ENCODE measurements at places on chromosomes 5 and 9.

DNA sequence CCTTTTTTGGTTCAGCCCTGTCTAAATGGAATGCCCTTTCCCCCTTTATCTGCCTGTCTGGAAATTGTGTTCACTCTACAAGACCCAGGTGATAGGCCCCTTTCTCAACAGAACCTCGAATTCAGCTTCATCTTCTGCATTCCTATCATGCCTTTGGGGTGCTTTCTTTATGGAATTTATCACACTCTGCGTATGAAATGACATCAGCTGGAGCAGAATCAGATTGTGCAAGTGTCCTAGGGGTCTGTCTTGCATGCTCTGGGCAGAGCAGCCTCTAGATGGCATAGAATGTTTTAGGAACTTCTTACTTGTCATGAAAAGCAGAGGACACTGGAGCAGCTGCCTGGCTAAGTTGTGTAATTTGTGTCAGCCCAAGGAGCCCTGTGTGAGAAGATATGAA lies 84.9 kb downstream of the ISL1 start:
- no peak for DNase-seq

- no peak for DNase-seq
These were observed 800.6 kb upstream of the CDH6 start for GRCh38 chr5:30392897-30393296.

- DNase-seq = no peak
These were observed 69.6 kb downstream of the DAB2IP start for GRCh38 chr9:121721058-121721350.

- no peak for DNase-seq
These were observed 81.6 kb downstream of the RAI14 start for GRCh38 chr5:34737731-34738130.

DNA sequence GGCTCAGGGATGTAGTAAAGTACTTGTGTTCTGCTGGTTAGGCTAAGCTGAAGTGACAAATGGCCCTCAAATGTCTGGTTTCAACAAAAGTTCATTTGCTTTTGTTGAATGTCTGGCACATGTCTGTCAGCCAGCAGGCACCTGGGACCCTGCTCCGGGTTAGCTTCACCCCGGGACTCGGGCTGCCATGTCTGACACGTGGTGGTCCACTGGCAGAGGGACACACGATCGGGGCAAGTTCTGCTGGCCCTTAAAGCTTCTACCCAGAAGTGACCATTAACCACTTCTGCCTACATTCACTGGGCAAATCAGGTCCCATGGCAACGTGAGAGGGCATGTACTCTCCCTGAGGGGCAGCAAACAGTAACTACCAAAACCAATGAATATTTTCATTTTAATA lies 23.8 kb downstream of the POLR1E start:
- DNase-seq = no peak

DNA sequence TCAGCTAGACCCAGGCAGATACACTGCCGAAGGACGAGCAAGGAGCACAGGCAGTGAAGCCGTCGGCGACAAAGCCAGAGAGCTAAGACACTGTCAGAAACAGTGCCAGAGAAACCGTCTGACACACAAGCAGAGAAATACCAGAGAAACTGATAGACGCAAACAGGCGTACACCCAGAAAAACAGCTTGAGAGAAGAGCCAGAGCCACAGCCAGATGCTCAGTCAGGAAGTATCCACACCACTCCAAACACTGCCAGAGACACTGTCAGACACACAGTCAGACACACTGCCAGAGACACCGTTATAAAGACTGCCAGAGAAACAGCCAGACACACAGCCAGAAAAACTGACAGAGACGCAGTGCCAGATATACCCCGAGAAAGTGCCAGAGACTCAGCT lies 19.1 kb downstream of the CNTFR start:
- DNase-seq = no peak

- DNase-seq = no peak
These were observed 86.7 kb upstream of the ALDH1A1 start for GRCh38 chr9:73039271-73040263.

- DNase-seq = no peak
These were observed 252.0 kb upstream of the GAS1 start for GRCh38 chr9:87199278-87199677.

- no peak for DNase-seq
These were observed 150.3 kb upstream of the SEMA6A start for GRCh38 chr5:116724971-116725370.

- DNase-seq = peak; percentile 23
These were observed 170.0 kb upstream of the GDNF start for GRCh38 chr5:38009749-38010358.

GRCh38 chr5:68176802-68177479 lies 38.6 kb upstream of the PIK3R1 start:
- no peak for DNase-seq

- DNase-seq = no peak
These were observed 170.4 kb downstream of the ZDHHC21 start for GRCh38 chr9:14522627-14523379.

DNA sequence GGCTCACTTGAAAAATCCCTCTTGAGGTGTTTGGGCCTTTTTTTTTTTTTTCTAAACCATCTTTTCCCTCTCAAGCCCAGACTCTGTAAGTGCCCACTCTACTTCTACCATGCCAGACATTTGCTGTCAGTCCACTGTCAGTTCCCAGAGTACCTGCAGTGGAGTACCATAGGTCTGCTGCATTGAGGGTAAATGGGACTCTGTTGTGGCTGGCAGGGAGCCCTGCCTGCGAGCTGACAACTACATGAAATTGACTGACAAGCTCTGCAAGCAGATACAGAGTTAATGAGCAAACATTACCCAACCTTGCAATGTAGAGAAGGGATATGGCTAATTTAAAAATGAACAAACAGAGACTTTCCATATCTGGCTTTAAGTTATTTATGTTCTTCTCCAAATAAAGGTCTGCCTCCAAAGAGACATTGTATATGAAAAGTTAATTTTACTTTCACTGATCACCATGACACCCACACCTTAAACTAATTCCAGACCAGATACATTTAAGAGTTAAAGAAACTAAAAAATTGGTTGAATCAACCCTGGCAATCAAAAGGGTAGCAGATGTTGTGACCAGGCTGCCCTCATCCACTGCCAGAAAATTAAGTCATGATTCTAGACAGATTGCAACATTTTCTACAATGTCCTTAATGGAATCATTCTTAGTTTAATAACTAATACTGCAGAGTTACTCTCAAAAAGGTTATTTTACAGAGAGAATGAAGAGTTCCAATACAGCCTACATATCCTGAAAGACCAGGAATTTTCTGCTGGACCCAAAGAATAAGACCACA lies 100.4 kb upstream of the PAM start:
- DNase-seq = peak; percentile 18

- no peak for DNase-seq
These were observed 15.6 kb upstream of the DCP2 start for GRCh38 chr5:112960863-112961504.

DNA sequence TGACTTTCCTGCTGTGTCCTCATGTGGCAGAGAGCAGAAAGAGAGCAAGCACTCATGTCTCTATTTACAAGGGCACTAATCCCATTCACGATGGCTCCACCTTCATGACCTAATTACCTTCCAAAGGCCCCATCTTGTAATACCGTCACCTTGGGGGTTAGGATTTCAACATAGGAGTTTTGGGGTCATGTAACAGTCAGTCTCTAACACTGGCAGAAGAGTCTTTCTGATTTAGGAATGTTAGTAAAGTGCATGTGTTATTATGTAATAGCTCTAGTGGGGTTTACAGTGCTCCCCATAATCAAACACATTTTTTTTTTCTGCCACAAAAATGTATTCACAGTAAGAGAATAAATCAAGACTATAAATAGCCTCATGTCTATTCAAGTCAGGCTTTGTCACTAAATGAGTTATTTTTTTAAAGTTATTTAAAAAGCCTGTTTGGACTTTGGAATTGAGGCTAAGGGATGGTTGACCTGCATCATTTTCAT lies 19.1 kb downstream of the GALNT10 start:
- no peak for DNase-seq

GRCh38 chr5:157708866-157709265 lies 22.4 kb upstream of the THG1L start:
- no peak for DNase-seq

GRCh38 chr5:137921931-137922330 lies 32.7 kb downstream of the PKD2L2 start:
- no peak for DNase-seq

- no peak for DNase-seq
These were observed 151.4 kb upstream of the DAP start for GRCh38 chr5:10912435-10912834.
